ENCODE measurements at places on chromosomes 16 and 17.

GRCh38 chr17:21029036-21029435 is 13.8 kb downstream of the USP22 start:
- peak; percentile 81 for DNase-seq

GRCh38 chr17:75550139-75550465 is 24.6 kb downstream of the LLGL2 start:
- DNase-seq: no peak

- DNase-seq: no peak
Observed at GRCh38 chr17:27329146-27329805, 35.4 kb downstream of the WSB1 start.

GRCh38 chr17:57909551-57909950 is 45.7 kb downstream of the CUEDC1 start:
- no peak for DNase-seq

DNA sequence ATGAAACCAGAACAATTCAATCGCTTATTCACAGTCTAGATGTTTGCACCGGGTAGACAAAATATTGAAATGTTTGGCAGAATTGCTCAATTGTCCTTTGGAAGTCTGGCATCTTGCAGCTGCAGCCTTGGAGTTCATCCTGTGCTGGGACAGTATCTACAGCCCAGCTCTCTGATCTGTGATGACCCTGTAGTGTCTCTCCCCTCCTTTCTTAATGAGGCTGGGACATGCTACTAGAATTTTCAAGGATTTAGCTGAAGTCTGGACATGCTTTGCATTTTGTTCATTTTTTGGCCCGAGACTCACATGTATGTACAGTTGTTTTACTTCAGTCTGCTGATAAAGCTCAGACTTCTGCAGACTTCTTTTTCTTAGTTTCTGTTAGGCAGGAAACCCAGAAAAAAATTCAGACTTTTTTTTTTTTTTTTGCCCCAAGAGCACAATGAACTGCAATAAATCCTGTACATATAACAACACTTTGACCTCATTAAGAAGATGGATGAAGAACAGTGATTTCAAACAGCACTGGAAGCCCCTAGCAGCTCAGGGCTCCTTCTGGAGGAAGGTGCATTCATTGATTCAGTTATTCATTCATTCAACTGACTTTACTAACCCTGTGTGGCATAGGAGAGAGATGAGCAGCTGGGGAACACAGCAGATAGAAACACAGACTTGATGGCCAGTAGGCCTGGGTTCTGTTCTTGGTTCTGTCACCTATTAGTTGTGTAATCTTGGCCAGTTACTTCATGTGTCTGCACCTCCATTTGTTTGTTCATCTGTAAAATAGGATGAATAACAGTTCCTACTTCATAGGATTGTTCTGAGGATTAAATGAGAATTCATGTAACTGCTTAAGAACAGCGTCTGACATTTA is 210.0 kb downstream of the MAP2K4 start:
- no peak for DNase-seq

GRCh38 chr17:13332207-13332606 is 269.5 kb downstream of the HS3ST3A1 start:
- DNase-seq: no peak

GRCh38 chr16:68767581-68767980 is 30.5 kb downstream of the CDH1 start:
- no peak for DNase-seq

Data from fibroblast of skin of right quadriceps (primary cell).